ENCODE measurements at places on chromosomes 3 and 15. TPM values are rescaled to one million over a fixed set of nuclear protein-coding genes. Genes with fewer than 3 reads are reported as not detected.

- no peak overlapping the region for H3K4me3 ChIP-seq
- H3K27me3 ChIP-seq, result no peaks in the 10 kb centered on the region
- peak; percentile 15 for DNase-seq
- H3K36me3 ChIP-seq, result no peaks in the 10 kb centered on the region
- no peak overlapping the region for H3K27ac ChIP-seq
Measured at GRCh38 chr3:185176750-185177359, 24.0 kb upstream of the C3orf70 start.

- H3K27me3 ChIP-seq, result no peaks in the 10 kb centered on the region
- H3K27ac ChIP-seq, result no peak overlapping the region
- DNase-seq, result peak; percentile 52
- peaks cover 41% of the 10 kb centered on the region for H3K4me1 ChIP-seq
- no peaks in the 10 kb centered on the region for H3K36me3 ChIP-seq
Measured at GRCh38 chr3:16869261-16870005, 15.3 kb upstream of the PLCL2 start.

- no peaks in the 10 kb centered on the region for H3K36me3 ChIP-seq
- peaks cover 4% of the 10 kb centered on the region for H3K27me3 ChIP-seq
- no peak for DNase-seq
- H3K27ac ChIP-seq, result no peak overlapping the region
Measured at GRCh38 chr3:132735589-132735988, 13.4 kb upstream of the NPHP3 start.

DNA sequence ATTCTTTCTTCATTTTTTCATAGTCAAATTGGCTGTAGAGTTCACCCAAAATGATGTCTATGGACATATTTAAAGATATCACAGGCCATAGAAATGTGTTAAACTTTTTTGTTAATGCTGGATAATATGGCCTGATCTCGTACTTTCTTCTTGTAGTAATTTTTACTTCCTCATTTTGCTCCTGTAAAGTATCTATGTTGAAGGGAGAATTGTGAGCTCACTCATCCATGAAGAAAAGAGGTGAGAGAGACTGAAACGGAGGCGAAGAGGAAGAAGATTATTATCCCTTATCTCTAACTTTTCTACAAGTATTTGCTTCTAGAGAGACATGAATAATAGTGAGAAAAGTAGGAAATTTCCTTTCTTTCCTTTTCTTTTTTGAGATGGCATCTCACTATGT, 613.8 kb upstream of the TBL1XR1 start:
- no peak for DNase-seq
- H3K4me1 ChIP-seq, result no peaks in the 10 kb centered on the region
- no peaks in the 10 kb centered on the region for H3K27me3 ChIP-seq
- H3K36me3 ChIP-seq, result no peaks in the 10 kb centered on the region

DNA sequence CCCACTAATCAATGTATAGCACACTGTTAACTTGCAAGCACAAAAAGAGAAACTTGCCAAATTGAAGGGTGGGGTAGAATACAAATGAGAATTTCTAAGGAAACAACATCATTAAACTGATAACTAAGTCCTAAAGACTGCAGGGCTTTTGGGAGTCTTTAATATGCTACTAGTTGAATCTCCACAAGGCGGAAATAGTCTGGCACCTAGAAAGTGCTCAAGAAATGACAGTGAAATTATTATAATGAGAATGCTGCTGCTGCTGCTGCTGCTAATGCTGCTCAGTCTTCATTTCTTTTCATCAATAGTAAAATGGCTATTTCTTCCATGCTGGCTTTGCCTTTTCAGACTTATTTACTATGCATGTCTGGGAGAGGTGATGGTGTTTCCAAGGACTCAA, 91.8 kb downstream of the BTD start:
- no peaks in the 10 kb centered on the region for H3K36me3 ChIP-seq
- DNase-seq, result no peak
- H3K4me1 ChIP-seq, result no peaks in the 10 kb centered on the region
- H3K27ac ChIP-seq, result no peak overlapping the region
- no peak overlapping the region for H3K4me3 ChIP-seq

DNA sequence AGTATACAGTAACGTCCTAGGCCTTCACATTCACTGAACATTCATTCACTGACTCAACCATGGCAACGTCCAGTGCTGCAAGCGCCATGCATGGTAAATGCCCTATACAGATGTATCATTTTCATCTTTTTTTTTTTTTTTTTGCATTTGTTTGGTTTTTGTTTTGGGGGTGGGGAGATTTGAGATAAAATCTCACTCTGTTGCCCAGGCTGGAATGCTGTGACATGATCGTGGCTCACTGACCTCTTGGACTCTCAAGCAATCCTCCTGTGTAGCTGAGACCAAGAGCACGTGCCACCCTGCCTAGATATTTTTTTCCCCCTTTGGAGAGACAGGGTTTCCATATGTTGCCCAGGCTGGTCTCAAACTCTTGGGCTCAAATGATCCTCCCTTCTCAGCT, 37.4 kb downstream of the SUSD5 start:
- no peak for DNase-seq
- H3K27ac ChIP-seq, result no peak overlapping the region
- no peaks in the 10 kb centered on the region for H3K27me3 ChIP-seq

- peaks cover 32% of the 10 kb centered on the region for H3K36me3 ChIP-seq
- no peak for DNase-seq
- H3K4me1 ChIP-seq, result no peaks in the 10 kb centered on the region
- no peak overlapping the region for H3K27ac ChIP-seq
Measured at GRCh38 chr3:20072422-20072821, 32.2 kb downstream of the KAT2B start.

DNA sequence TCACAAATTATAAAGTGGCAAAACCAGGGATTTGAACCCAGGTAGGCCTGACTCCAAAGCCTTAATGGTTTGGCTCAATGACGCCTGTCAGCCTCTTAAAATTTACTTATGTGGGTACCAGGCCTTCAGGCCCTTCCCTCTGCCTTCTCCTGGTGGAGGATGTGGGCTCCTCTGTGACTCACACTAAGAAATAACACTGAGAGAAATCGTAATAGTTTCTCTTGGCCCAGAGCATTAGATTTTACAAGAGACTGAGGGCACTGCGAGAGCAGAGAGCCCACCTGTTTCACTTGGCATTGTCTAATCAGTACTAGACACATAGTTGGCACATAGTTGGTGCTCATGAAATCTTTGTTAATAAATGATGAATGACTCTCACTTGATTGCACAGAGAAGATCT, 505.2 kb downstream of the SHQ1 start:
- no peak overlapping the region for H3K27ac ChIP-seq
- peaks cover 44% of the 10 kb centered on the region for H3K4me1 ChIP-seq
- DNase-seq, result no peak
- no peaks in the 10 kb centered on the region for H3K36me3 ChIP-seq
- H3K27me3 ChIP-seq, result no peaks in the 10 kb centered on the region
- H3K4me3 ChIP-seq, result no peak overlapping the region

DNA sequence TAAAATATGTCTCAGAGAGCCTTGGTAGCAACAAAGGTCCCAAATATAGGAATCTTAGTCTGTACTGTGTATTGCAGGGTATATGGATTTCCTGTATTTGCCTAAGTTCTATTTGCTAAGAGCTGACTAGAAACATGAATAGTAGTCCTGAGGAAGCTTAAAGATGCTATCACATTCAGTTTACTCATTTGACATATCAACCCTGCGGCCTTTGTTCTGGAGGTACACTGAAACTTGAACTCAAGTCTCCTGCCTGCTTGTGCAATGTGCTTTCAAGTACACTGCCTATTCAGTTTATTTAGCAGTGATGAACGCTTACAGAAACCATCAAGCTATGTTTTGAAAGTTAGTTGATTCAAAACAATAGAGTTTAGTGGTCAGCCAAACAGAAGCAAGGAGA, 21.1 kb downstream of the IL1RAP start:
- H3K4me1 ChIP-seq, result peaks cover 22% of the 10 kb centered on the region
- no peaks in the 10 kb centered on the region for H3K27me3 ChIP-seq
- H3K36me3 ChIP-seq, result no peaks in the 10 kb centered on the region
- DNase-seq, result no peak

- DNase-seq, result no peak
- no peak overlapping the region for H3K4me3 ChIP-seq
- no peaks in the 10 kb centered on the region for H3K36me3 ChIP-seq
- H3K27ac ChIP-seq, result no peak overlapping the region
Measured at GRCh38 chr3:27324686-27325085, 44.5 kb downstream of the NEK10 start.

GRCh38 chr3:115836944-115837343, 213.6 kb downstream of the GAP43 start:
- no peak overlapping the region for H3K27ac ChIP-seq
- no peaks in the 10 kb centered on the region for H3K27me3 ChIP-seq

DNA sequence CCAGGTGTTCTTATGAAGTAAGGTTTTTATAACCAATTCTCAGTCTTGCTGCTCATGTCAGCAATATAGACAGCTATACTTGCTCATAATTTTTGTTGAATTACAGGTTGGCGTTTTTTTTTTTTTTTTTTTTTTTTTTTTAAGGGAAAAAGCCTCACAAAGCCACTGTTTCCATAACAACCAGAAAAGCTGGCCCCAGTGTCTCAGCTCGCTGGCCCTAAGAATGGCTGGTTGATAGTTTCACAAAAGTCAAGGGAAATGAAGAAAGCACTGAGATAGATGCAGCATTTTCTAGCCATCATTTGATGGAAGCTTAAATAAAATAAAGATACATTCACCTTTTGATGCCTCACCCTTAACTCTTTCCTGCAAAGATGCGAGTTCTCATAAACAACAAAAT, 121.9 kb downstream of the C3orf70 start:
- H3K27me3 ChIP-seq, result no peaks in the 10 kb centered on the region
- no peaks in the 10 kb centered on the region for H3K4me1 ChIP-seq
- H3K27ac ChIP-seq, result no peak overlapping the region
- no peak overlapping the region for H3K4me3 ChIP-seq
- DNase-seq, result no peak

GRCh38 chr15:33902043-33902442, 66.3 kb upstream of the CHRM5 start:
- no peak overlapping the region for H3K27ac ChIP-seq
- no peaks in the 10 kb centered on the region for H3K4me1 ChIP-seq
- no peak for DNase-seq
- H3K27me3 ChIP-seq, result no peaks in the 10 kb centered on the region

DNA sequence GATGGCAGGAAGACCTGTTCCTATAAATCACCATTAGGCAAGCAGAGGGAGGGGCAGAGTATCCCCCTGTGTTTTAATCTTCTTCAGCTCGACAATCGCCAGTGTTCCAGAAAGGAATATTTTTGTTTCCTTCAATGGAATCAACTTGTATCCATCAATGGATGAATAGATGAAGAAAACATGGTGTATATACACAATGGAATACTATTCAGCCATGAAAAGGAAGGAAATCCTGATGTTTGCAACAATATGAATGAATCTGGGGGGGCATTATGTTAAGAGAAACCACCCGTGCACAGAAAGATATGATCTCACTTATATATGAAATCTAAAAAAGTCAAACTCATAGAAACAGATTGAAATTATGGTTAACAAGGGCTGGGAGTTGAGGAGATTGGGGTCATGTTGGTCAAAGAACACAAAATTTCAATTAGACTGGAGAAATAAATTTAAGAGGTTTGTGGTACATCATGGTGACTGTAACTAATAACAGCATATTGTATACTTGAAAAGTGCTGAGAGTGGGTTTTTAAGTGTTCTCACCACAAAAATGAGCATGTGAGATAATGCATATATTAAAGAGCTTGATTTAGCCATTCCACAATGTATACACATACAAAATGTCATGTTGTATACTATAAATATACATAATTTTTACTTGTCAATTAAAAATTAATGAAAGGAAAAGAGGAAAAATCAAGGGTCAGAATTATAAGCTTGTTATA, 64.2 kb upstream of the ITGA11 start:
- DNase-seq, result no peak
- no peaks in the 10 kb centered on the region for H3K27me3 ChIP-seq
- H3K36me3 ChIP-seq, result no peaks in the 10 kb centered on the region
- no peak overlapping the region for H3K4me3 ChIP-seq

DNA sequence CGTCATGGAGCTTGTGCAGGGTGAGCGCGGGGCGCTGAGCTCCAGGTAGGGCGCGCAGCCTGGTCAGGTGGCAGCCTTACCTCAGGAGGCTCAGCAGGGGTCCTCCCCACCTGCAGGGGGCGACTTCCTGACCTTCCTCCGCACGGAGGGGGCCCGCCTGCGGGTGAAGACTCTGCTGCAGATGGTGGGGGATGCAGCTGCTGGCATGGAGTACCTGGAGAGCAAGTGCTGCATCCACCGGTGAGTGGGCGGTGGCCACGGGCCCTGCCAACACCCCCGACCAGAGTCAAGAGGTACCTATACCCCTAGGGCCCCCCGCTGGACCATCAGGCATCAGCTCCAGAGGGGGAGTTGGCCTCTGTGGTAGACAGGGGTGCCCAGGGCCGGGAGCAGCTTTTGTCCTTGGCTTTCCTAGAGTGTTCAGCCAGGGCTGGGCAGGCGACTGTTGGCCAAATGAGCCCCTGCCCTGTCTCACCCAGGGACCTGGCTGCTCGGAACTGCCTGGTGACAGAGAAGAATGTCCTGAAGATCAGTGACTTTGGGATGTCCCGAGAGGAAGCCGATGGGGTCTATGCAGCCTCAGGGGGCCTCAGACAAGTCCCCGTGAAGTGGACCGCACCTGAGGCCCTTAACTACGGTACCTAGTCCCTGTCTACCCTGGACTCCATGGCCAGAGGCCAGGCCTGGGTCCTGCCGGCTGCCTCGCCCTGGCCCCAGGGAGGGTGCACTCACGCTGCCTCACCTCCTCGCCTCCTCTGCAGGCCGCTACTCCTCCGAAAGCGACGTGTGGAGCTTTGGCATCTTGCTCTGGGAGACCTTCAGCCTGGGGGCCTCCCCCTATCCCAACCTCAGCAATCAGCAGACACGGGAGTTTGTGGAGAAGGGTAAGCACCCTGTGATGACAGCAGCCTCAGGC, 9.1 kb downstream of the FES start:
- no peaks in the 10 kb centered on the region for H3K27me3 ChIP-seq
- peak overlapping the region; percentile 20 for H3K27ac ChIP-seq
- H3K36me3 ChIP-seq, result peaks cover 77% of the 10 kb centered on the region
- H3K4me1 ChIP-seq, result peaks cover 42% of the 10 kb centered on the region
- no peak for DNase-seq

Gene GOLGA8M
- polyA plus RNA-seq, result not detected

Gene ACKR2
- 0.49 TPM for polyA plus RNA-seq

Gene GOLGA8A
- 14.8 TPM for polyA plus RNA-seq

Measured in CD14-positive monocyte (primary cell).